Suppressor macrophage treated with lipopolysaccharide for 1 hour (primary cell): ENCODE measurements at places on chromosomes 12 and 14.

- no peak for DNase-seq
Measured at GRCh38 chr12:113482334-113482733, 10.7 kb upstream of the LHX5 start.

- DNase-seq = no peak
Measured at GRCh38 chr14:31932675-31933074, 144.4 kb upstream of the ARHGAP5 start.

DNA sequence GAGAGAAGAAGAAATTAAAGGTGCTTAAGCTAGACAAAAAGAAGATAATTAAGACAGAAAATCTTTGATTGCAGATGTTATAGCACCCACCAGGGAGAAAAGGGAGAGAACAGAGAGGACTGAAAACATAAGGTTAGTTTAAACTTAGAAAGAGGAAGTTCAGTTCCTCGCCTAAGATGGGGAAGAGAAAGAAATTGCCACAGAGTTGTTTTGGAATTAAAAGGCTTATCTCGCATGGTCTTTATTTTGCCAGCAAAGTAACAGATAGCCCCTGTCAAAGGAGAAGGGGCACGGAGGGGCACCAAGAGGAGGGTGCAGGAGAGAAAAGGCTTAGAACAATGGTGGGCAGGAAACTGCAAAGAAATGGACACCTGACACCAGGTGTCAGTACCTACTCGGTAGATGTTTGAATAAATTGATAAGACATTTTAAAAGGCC is 17.8 kb upstream of the OXA1L start:
- DNase-seq = peak; percentile 66

GRCh38 chr14:96589577-96589976 is 87.4 kb downstream of the PAPOLA start:
- DNase-seq = no peak

DNA sequence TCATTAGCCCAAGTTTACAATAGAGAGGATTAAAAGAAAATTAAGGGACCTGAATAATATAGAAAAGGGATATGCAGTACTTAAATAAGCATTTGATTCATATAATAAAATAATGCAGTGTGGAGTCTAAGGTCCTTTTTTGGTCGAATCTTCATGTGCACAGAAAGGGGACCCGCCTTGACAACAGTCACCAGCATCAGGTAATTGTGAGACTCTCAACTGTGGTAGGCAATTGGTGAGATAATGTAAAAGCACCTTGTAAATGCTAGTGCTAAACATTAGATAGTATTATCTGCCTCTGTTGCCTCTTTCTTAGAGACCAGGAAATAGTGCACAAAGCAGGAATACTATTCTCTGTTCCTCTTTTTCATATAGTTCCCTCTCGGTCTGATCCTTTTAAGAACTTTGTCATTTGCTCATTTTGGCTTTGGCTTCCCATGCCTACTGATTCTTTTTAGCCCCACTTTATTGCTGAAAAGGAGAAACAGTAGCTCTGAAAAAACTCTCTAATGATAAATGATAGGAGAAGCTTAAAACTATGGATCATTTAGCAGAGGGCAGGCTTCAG is 17.5 kb downstream of the CHPT1 start:
- DNase-seq = peak; percentile 58

- no peak for DNase-seq
Measured at GRCh38 chr12:128974881-128975280, 121.6 kb downstream of the GLT1D1 start.

GRCh38 chr12:6031001-6031400 is 85.9 kb upstream of the ANO2 start:
- DNase-seq = no peak

- no peak for DNase-seq
Measured at GRCh38 chr12:10113075-10113474, 14.3 kb upstream of the CLEC1A start.

GRCh38 chr12:1531654-1532374 is 62.6 kb downstream of the FBXL14 start:
- no peak for DNase-seq

DNA sequence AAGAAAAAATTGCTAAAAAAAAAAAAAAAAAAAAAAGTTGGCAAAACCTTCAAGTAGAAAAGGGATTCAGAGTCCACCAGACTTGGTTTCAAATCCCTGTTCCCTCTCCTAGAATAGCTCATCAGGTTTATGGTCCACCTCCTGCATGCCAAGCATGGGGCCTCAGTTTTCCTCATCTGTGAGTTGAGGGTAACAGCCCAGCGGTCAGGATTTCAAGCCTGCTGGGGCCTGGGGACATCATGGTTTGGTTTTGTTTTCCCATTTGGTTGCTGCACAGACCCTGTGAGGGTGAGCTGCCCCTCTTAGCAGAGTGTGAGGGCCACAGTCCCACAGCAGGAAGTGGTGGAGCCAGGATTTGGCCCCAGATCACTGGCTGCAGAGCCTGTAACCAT is 12.5 kb downstream of the FAM222A start:
- no peak for DNase-seq

DNA sequence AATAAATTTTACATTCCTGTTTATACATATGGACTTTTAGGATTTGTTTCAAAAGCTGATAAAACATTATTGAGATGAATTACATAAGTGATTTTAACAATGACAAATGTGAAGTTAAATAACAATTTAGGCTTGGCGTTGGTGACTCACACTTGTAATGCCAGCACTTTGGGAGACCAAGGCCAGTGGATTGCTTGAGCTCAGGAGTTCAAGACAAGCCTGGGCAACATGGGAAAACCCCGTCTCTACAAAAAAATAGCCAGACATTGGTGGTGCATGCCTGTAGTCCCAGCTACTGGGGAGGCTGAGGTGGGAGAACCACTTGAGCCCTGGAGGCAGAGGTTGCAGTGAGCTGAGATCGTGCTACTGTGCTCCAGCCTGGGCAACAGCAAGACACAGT is 7.4 kb downstream of the ACOT2 start:
- DNase-seq = peak; percentile 46

DNA sequence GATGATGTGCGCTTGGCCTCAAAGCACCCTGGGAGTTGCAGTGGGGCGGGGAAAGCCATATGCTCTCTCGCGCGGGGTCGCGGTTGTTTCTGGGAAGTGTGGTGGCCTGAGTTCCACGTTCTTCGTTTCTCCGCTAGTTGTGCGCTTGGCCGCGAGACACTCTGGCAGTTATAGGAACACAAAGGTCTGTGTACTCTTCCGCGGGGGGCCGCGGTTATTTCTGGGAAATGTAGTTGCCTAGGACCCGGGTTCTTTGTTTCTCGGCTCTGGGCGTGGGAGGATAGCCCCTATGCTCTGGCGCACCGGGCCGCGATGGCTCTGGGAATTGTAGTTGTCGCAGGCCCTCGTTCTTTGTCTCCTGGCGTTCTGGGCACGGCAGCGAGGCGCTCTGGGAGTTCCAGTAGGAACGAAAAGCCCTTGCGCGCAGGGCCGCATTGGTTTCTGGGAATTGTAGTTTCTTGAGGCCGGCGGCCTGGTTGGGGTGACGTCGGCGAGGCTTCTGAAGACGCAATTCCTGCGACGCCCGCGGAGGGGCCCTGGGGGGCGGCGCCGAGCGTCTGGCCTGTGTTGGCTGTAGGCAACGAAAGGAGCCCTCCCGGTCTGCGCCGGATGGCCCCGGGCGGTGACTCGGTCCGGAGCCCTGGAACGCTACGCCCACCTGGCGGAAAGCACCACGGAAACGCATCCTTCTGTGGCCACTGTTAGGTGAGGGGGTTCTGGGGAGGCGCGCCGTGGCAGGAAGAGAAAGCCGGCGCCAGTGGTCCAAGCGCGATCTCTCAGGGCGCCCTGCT is at the start of gene ZNF140:
Gene ZNF140 (plus strand): TSS at position 556 of the 791 bp plus-strand sequence. CDS start 398 bp downstream, outside the sequence.
- DNase-seq = peak; percentile 99

GRCh38 chr14:102012336-102012735 is 48.0 kb downstream of the DYNC1H1 start:
- no peak for DNase-seq

DNA sequence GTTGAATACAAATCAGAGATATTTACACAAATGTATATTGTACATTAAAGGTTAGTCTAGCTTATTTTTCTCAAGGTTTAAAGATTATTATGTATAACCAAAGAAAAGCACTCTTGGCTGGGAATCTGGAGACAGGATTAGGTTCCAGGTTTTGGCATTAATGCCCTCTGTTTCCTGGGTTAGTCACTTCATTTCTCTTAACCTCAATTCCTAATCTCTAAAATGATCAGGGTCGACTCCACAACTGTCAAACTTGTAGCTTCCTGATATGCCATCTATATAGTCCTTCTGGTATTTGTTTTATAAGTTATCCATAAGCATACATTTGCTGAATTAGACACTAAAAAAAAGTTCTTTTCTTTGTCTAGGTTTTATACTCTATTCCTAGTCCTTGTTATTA is 2.6 kb downstream of the ITPR2 start:
- DNase-seq = no peak

- peak; percentile 64 for DNase-seq
Measured at GRCh38 chr12:63668028-63668799, at the start of gene DPY19L2. Gene DPY19L2 (minus strand): TSS chr12:63668493. CDS start chr12:63668393, 100 bp downstream.

GRCh38 chr14:106309423-106309822 is 783.0 kb downstream of the TMEM121 start:
- DNase-seq = no peak

DNA sequence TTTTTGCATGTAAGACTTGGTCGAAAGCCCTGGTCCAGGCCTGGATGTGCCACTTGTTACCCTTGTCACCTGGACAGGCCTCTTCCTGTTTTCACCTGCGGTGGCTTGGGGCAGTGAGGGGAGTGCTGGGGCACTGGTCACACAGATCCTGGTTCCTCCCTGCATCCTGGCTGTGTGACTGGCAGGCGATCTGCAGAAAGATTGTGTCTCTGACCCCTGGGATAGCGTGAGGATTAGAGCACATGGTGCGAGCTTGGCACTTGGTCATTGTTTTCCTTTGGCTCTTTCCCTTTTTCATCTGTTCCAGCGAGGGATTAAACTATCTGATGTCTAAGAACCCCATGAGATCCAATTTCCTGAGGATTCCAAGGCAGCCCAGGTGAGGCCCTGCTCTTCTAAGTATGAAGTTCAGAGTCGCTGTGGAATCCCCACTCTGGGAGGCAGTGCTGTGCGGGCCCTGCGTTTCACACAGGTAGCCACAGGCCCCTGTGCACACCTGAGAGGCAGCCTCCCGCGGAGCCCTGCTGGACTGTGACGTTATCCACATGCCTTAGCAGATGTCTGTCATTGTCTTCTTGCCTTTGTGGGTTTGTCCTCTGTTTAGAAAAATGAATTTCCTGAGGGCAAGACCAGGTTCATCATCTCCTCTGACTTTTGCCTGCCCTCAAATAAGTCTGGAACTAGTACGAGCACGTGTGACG is 288.4 kb downstream of the CACNA1C start:
- no peak for DNase-seq

- DNase-seq = peak; percentile 38
Measured at GRCh38 chr12:94690198-94690771, 39.9 kb upstream of the TMCC3 start.

GRCh38 chr14:50232276-50232642 is 881 bp upstream of the SOS2 start:
- DNase-seq = no peak

GRCh38 chr12:91836264-91836663 is 309.4 kb downstream of the BTG1 start:
- DNase-seq = no peak

GRCh38 chr12:113062502-113063395 is 6.2 kb downstream of the DTX1 start:
- peak; percentile 60 for DNase-seq

DNA sequence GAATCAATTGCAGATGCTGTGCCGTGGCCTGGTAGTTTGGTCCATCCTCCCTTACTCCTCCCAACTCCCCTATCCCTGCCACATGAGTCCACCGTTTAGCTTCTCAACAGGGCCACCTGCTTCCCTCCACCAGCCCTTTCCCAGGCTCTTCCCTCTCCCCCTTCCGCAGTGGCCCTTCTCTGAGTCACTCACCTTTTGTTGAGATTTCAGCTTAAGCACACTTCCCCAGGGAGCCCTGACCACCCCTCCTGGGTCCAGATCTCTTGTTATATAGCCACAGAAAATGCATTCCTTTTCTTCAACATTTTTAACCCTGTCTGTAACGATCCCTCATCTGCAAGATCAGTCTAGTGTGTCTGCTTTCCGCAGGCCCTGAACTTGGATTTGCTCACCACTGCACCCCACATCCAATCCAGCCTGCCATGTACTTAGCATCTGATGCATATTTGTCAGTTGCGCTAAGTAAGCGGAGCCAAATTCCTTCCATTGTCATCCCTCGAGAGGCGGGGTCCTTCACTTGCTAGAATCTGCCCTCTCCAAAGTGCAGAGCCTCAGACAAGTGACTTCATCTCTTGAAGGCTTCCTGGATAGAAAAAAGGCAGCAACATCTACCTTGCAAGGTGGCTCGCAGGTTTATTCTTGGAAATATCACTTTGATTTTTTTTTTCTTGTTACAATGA is 41.1 kb downstream of the TMEM63C start:
- DNase-seq = no peak

DNA sequence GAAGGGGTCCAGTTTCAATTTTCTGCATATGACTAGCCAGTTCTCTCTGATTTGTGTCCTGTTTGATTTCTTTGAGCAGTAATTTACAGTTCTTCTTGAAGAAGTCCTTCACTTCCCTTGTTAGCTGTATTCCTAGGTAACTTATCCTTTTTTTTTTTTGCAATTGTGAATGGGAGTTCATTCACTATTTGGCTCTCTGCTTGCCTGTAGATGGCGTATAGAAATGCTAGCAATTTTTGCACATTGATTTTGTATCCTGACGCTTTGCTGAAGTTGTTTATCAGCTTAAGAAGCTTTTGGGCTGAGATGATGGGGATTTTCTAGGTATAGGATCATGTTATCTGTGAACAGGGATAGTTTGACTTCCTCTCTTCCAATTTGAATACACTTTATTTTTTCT is 77.6 kb upstream of the NID2 start:
- no peak for DNase-seq

DNA sequence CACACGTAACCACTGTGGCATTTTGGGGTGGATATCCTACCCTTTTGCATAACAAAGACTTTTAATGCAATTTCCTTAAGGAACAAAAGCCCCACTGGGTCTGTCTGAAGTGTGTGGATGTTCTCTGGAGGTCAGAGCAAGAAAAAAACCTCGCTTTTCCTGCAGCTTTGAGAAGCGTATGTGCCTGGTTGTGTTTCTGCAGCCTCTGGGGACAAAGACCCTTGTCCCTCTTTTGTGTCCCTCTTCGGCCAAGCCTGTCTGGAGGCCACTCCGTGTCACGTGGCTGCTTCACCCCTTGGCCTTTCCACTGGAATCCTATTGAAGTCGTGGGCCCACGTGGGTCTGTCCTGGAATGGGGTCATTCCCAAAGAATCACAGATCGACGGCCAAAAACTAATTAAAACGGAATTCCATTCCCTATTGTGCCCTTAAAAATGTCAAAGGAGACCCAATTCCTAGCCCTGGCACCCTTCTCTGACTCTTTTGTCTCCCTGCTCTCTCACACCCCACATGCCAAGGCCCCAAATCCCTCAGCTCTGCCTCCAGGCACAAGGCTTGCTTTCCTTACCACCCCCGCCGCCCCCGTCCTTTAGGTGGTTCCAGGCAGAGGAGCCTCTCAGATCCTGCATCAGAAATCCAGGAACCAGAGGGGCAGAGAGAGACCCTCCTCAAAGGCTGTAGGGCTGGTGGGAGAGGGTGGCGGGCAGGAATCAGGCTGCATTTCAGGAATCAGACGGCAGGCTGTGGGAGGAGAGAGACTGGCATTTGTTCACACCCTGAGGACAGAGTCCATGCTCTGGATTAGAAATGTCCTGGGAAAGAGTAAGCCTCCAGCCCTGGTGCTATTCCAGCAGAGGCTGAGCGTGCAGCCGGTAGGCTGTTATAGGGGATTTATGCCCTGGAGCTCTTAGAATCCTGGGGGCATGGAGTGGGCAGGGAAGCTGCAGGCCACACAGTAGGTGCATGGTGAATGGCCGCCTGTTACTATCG is 12.6 kb upstream of the CYP46A1 start:
- no peak for DNase-seq

GRCh38 chr12:50636505-50636904 is 127.4 kb upstream of the ATF1 start:
- no peak for DNase-seq

GRCh38 chr12:54175200-54175963 is 13.4 kb downstream of the SMUG1 start:
- peak; percentile 35 for DNase-seq
